ENCODE measurements at places on chromosomes 16 and 17.

GRCh38 chr17:79520167-79521165, 90.4 kb downstream of the RBFOX3 start:
- DNase-seq, result no peak

DNA sequence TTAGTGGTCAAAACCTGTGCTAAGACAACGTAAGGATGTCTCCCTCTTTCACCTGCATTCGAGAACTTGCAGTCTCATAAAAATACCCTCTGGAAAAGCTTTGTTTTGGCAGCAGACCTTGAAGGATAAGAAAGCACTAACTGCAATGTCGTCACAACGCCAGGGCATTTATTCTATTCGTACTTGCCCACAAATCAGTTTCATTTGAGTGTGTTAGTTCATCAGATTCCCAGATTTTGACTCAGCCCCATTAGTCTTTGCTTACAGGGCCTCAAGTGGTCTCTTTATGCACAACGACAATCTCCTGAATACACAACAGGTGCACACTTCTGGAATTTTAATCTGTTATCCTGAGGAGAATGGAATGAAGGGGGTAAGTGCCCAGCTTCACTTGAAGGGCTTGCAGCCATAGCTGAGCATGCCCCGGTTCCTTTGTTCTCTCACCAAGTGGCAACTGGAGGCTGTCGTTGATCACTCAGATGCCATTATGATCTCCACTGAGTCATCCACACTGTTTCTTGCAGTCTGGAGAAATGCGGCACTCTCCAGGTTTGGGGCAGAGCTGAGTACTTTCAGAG, 58.8 kb downstream of the CLEC19A start:
- DNase-seq, result no peak

DNA sequence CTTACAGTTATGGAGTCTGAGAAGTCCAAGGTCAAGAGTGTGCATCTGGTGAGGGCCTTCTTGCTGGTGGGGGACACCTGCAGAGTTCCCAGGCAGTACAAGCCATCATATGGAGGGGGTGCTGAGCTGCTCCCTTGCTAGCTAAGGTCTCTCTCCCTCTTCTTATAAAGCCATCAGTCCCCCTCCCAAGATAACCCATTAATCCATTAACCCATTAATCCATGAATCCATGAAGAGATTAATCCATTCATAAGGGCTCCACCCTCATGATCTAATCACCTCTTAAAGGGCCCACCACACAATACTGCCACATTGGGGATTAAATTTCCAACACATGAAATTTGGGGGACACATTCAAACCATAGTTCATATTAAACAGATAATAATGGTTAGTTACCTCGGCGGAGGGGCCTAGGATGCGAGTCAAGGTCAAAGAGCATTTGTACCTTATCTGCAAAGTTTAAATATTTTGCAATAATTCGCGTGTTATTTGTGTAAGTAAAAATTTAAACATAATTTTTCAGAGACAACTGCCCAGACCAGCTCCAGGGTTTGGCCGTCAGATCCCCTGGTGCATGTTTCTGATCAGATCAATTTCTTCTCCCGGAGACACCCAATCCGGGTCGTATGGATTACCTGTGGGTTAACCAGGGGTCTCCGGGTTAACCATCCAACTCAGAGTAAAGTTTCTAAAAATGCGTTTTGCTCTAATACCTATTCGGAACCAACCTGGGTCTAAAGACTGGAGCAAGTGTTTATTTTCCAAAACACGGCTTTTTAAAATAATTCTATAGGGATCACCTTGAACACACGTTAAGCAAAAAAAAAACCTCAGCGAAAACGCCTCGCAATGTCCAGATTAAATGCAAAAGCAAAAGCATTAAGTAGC, 740 bp upstream of the POLR3E start:
- DNase-seq, result no peak

GRCh38 chr16:55655381-55655896, 349 bp upstream of the SLC6A2 start:
- no peak for DNase-seq

DNA sequence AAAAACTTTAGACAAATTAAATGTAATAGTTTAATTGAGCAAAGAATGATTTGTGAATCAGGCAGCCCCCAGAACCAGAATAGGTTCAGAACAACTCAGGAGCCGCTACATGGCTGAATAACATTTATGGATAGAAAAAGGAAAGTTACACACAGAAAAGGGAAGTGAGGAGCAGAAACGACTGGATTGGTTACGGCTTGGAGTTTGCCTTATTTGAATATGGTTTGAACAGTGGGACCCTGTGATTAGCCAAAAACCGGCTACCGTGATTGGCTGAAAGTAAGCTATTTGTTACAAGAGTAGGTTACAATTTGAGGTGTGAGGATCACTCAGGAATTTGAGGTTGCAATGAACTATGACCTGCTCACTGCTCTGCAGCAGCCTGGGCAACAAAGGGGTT, 1139.8 kb downstream of the CDH11 start:
- DNase-seq, result no peak

- no peak for DNase-seq
Observed at GRCh38 chr16:58938811-58939210, 204.7 kb upstream of the GOT2 start.

DNA sequence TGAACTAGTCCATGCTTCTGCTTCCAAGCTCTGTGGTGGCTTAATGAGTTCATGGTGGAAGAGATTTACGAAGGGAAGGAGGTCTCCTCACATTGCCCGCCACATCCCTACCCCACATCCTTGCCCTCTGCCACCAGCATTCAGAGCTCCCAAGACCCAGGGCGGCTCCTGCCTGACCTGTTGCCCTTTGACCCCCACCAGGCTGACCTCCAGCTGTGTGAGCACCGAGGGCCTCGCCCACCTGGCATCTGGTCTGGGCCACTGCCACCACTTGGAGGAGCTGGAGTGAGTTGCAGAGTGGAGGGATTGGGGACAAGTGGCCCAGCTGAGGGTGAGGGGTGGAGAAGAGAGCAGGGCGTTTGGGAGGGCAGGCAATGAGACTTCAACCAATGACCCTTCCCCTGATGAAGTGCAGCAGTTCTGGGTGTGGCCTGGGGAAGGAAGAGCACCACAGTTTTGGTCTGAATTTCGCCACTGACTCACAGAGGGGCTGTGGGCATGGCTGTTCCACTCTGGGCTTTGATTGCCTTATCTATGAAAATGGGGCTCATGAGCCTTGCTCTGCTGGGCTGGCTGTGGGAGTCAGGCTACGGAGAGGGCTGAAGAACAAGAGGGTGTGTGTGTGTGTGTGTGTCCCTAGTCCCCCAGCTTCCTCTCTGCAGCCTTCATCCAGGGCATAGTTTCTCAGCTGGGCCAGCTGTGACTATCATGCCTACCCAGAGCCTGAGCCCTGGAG, 22.6 kb upstream of the CPNE2 start:
- DNase-seq, result no peak

- DNase-seq, result no peak
Observed at GRCh38 chr17:34254146-34254545, 939 bp upstream of the CCL2 start.

DNA sequence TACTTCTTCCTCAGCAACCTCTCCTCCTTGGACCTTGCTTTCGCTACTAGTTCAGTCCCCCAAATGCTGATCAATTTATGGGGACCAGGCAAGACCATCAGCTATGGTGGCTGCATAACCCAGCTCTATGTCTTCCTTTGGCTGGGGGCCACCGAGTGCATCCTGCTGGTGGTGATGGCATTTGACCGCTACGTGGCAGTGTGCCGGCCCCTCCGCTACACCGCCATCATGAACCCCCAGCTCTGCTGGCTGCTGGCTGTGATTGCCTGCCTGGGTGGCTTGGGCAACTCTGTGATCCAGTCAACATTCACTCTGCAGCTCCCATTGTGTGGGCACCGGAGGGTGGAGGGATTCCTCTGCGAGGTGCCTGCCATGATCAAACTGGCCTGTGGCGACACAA, 429 bp downstream of the OR2C1 start:
- no peak for DNase-seq

GRCh38 chr17:44898768-44899073, 524 bp downstream of the EFTUD2 start:
- DNase-seq, result no peak

GRCh38 chr17:82019690-82020571, 2.7 kb downstream of the CENPX start:
- DNase-seq, result peak; percentile 49

DNA sequence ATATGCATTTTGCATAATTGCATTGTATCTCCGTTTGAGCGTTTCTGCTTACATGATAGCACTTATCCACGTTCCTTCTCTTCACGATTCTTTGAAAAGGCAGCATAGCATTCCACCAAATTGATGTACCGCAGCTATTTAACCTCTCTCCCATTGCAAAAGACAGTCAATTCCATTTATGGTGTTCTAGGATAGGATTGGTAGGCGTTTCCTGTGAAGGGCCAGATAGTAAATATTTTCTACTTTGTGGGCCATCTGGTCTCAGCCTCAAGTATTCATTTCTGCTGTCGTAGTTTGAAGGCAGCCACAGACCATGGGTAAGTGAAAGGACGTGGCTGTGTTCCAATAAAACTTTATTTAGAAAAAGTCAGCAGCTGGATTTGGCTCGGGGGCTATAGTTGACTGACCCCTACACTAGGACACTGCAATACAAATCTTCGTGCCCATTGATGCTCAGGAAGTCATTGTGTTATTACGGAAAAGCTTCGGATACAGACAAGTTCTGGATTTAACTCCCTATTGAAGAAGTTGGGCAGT, 10.1 kb downstream of the SNX29 start:
- no peak for DNase-seq

DNA sequence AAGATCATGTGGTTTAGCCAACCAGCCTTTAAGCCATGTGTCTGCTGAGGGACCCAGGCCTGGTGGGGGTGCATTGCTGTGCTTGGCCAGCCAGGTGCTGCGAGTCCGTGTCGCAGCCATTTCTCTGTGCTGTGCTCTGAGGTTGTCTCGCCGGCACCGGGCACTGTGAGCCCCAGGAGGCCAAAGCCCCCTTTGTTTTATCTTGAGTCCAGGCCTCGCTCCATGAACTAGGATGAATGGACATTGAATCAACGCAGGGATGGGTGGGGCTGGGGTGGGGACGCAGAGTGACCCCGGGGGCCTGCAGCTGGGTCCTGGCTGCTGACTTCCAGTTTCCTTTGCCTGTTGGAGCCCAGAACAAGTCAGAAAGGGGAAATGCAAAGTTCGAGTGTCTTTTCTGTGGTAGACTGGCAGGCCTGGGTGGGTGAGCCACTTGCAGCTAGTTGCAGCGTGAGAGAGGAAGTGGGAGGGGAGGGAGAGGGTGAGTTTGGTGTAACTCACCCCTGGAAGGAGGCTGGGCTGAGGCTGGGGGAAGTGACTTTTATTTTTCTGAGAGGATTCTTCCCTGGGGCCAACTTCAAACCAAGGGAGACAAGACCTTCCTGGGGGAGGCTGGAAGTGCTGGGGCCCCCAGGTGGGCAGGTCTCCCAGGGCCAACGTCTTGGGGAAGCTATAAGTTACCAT, 324.7 kb downstream of the SEC14L1 start:
- peak; percentile 62 for DNase-seq

DNA sequence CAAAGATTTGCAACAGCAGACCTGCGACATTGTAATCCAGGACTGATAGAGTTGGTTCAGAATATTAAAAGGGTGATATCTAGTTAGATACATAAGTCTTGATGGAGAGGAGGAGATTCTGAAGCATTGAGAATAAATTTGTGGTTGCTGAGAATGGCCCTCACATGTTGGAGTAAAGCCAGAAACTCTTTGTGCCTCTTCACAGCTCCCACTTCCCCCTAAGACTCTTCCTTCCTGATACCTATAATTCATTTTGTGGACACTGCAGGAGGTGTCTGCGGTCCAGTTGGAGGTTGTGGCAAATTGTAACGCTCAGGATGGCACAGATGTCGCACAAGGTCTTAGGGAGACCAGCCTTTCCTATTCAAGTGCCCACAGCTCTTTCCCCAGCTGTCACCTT, 17.5 kb downstream of the WWOX start:
- DNase-seq, result no peak

- no peak for DNase-seq
Observed at GRCh38 chr16:50552476-50553101, 4.4 kb downstream of the NKD1 start.

GRCh38 chr16:54822892-54823291, 107.8 kb upstream of the IRX5 start:
- no peak for DNase-seq

DNA sequence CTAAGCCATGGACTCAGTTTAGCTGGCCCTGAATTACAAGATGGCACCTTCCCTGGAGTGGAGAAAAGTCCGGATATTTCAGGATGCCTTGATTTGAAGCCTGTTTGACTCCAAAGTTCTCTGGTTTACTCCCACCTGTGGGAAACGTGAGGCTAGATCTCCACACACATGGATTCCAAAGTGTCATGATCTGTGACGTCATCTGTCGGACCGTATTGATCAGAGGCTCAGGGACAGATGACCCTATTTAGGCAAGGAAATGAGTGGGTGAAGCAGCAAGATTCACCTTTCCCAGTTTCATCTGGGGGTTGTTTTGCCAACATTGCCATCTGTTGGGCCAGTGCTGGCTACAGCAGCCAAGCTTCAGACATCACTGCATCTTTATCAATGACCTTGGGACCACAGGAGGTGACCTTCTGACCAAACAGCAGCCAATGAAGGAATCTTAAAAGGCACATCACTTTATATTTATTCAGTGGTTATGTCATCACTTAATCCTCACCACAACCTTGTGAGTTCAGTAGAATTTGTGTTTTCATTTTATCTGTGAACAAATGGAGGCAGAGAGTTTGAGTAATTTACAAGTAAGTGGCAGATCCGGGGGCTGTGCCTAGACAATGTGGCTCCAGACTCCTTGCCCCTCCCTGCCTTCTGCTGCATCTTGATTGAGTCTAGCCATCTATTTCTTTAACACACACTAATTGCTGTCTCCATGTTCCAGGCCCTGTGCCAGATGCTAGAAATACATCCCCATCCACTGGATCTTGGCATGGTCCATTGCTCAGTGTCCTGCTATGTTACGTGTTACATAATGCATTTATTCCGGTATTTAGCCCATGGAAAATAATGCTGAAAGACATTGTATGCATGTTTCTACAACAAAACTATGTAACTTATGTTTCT, 1.5 kb upstream of the CDH13 start:
- no peak for DNase-seq
